Kidney epithelial cell (primary cell): ENCODE measurements at places on chromosomes 3 and 15. TPM values are rescaled to one million over a fixed set of nuclear protein-coding genes. Genes with fewer than 3 reads are reported as not detected.

SLC6A1 gene
- total RNA-seq: not detected in 2 replicates

NTRK3 gene
- total RNA-seq: 0.34 TPM in 1 of 2 replicates, not detected in the other

ACKR2 gene
- 6.2 and 6.4 TPM in 2 replicates for total RNA-seq

VEPH1 gene
- 9.0 and 26.0 TPM in 2 replicates for total RNA-seq

FEZF2 gene
- total RNA-seq: not detected in 2 replicates

CIDEC gene
- total RNA-seq: not detected in 2 replicates

SPINK8 gene
- total RNA-seq: not detected in 2 replicates

GHSR gene
- total RNA-seq: not detected in 2 replicates

PLSCR1 gene
- total RNA-seq: 77.7 and 235 TPM in 2 replicates

DUOXA2 gene
- not detected in 2 replicates for total RNA-seq

DNASE1L3 gene
- not detected in 2 replicates for total RNA-seq

SAMD7 gene
- not detected in 2 replicates for total RNA-seq

SLC9C1 gene
- total RNA-seq: 2.2 TPM in 1 of 2 replicates, not detected in the other

ANKRD34C gene
- total RNA-seq: not detected in 2 replicates

ROPN1 gene
- not detected in 2 replicates for total RNA-seq

MAN2C1 gene
- total RNA-seq: 109 and 141 TPM in 2 replicates

SEMA5B gene
- 0.21 TPM in 1 of 2 replicates, not detected in the other for total RNA-seq

ZBTB11 gene
- total RNA-seq: 16.9 and 18.3 TPM in 2 replicates

C3orf20 gene
- total RNA-seq: 0.13 TPM in 1 of 2 replicates, not detected in the other

TMEM108 gene
- 2.1 and 4.4 TPM in 2 replicates for total RNA-seq

DOCK3 gene
- total RNA-seq: 1.4 and 1.7 TPM in 2 replicates

EAF2 gene
- total RNA-seq: 1.1 and 1.5 TPM in 2 replicates

TLE3 gene
- 67.5 and 90.9 TPM in 2 replicates for total RNA-seq

OR5K2 gene
- not detected in 2 replicates for total RNA-seq

PRR20G gene
- 0.75 TPM in 1 of 2 replicates, not detected in the other for total RNA-seq

FAM174B gene
- 16.6 and 18.9 TPM in 2 replicates for total RNA-seq

MASP1 gene
- 0.48 TPM in 1 of 2 replicates, not detected in the other for total RNA-seq

STRIT1 gene
- total RNA-seq: not detected in 2 replicates

CCR4 gene
- total RNA-seq: not detected in 2 replicates

GOLGA8B gene
- total RNA-seq: 45.2 and 59.3 TPM in 2 replicates

GPX1 gene
- 422 and 502 TPM in 2 replicates for total RNA-seq

CP gene
- total RNA-seq: 0.07 TPM in 1 of 2 replicates, not detected in the other

TLR9 gene
- not detected in 2 replicates for total RNA-seq

TM4SF18 gene
- total RNA-seq: 0.21 TPM in 1 of 2 replicates, not detected in the other

CCDC39 gene
- total RNA-seq: 0.07 and 0.13 TPM in 2 replicates

MAPKAPK3 gene
- 61.1 and 66.2 TPM in 2 replicates for total RNA-seq

SI gene
- total RNA-seq: not detected in 2 replicates

DPPA2 gene
- total RNA-seq: not detected in 2 replicates
